ENCODE measurements at places on chromosomes 13 and 19.

GRCh38 chr13:110661256-110661655 lies 44.7 kb downstream of the CARS2 start:
- no peak for DNase-seq

DNA sequence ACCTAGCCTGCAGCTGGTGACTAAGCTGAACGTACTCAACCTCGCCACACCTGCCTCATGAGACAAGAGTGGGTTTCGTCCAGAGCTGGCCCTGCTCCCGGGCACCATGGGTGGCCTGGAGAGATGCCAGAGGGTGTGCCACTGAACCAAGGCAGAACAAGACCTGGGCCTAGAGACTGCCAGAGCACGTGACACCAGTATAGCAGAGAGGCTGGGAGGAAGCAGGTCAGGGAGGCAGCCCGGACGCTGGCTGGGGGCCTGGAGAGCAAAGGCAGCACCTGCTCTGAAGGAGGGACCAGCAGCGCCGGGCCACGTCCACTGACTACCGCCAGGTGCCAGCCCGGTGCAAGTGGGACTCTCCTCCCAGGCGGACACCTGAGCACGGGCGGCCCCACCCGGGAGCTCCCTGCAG lies 7.3 kb upstream of the C13orf46 start:
- DNase-seq: no peak

DNA sequence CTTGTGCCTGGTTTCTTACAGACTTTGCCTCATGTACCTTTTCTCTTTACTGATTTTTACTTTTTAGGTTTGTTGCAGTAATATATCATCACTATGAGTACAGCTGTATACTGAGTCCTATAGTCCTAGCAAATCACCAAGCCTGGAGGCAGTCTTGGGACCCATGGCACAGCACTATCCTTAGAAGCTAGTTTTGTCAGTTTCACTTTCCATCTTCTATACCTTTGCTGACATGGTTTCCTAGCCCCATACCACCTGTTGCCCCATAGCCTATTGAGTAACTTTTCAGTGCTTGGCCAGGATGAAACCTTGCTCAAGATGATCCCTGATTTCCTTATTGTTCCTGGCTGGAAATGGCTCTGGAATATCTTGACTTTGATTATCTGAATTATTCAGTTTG lies 826.4 kb downstream of the GPC5 start:
- DNase-seq: no peak

DNA sequence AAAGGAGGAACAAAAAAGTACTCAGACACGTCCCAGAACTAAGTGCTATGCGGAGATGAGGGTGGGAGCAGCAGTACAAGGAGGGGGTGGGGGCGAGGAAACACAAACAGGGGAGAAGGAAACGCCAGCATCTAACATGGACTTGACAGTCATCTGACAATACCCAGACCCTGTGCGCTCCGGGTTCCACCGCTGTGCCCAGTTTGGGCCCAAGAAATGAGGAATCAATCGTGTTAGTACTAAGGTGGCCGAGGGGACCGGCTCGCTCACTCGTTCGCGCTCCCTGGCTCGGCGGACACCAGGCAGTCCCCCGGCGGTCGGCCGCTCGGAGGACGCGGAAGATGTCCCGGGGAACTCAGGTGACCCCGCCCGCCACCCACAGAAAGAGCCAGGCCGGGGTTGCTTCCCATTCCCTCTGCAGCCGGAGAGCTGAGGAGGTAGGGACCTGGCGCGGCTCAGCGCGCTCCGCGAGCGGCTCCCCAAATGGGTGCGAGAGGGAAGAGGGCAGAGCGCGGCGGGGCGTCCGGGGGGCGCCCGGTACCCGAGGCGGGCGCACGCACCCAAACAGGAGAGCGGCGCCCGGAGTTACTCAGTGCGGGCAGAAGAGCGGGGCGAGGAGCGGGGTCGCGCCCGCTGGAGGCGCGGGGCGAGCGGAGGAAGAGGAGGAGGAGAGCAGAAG lies 616 bp downstream of the TSHZ3 start:
- no peak for DNase-seq

GRCh38 chr19:18869781-18870530 lies 26.0 kb downstream of the CERS1 start:
- DNase-seq: no peak

DNA sequence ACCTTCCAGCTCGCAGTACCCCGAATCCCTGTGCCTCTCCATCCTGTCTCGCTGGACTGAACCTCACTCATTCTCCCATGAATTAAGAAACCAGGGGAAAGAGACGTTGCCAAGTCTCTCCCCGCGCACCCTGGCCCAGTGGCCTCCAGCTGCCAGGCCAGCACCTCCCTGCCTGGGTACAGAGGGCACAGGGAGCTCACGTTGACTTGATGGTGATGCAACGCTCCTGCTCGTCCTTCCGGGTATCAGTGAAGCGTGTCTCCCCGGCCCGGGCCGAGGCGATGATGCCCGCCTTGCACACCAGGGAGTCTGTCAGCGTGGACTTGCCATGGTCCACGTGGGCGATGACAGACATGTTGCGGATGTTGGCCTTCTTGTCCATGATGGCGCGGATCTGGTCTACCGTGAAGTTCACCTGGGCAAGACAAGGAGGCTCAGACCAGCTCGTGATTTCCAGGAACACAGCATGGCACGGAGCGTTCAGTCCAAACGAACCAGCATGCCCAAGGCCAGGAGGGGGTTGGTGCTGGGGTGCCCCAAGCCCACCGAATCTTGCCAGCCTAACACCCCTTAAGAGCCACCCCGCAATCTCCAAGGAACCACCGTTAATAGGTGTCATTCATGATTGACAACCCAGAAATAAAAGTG lies 1.2 kb downstream of the EEF2 start:
- DNase-seq: peak; percentile 88
